NCI-H1930 (cell line): ENCODE measurements at places on chromosomes 11 and 22.

DNA sequence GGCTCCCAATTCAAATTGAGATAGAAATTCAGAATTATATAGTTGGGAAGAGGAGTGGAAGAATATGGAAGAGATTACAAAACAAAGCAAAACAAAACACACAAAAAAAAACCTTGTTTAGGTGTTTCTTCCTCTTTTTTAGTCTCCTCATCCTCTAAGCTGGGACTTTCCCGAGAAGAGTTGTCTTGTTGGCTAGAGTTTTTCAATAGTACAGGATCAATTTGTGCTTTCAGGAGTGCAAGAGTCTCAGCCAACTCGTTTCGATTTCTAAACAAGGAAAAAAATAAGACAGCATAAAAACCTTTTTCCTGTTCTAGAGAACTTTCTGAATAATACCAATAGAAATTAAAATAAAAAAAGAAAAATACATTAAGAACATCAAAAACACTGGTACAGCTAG lies 87.8 kb upstream of the CLNS1A start:
- DNase-seq, result no peak

DNA sequence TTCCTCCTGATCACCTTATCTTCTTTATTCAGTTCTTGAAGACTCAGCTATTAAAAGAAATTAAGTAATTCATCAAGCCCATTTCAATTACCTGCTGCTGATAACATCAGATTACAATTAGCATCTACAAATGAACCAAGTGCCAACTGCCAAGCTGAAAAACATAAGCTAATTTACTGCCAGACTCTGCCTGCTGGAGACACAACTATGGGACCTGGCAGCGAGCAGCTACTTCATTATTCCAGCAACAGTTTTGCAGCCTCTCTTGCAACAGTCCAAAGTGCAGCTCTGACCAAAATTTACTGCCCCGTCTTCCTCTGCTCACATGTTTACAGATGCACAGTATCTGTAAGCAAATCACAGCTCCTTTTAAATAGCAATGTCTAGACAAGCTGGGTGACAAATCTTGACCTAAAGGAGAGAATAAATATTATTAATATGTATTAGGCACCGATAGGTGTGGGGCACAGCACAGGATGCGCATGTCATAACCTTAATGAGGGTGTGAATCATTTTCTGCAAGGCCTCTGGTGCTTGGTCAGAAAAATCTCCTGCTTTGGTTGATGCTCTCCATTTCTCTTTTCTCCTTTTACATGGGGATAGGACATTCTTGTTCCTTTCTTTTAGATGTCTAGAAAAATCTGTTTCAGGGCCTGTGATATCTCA lies 232.2 kb upstream of the PITPNB start:
- no peak for DNase-seq

DNA sequence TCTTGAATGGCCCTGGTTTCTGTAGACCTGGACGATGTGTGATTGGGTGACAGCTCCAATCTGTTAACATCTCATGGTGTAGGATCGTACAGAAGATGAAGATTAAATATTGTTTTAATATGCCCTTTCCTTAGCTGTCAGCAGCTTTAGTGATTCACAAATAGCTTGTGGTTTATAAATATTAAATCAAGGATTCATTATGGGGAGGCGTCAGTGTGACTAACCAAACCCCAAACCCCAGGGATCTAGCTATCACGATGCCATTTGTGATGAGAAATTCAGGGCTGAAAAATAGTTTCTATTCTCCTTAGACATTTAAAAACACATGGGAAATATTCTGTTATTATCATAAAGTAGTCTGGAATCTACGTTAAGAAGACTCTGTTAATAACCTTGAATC lies 73.4 kb downstream of the NCAM1 start:
- DNase-seq, result no peak

DNA sequence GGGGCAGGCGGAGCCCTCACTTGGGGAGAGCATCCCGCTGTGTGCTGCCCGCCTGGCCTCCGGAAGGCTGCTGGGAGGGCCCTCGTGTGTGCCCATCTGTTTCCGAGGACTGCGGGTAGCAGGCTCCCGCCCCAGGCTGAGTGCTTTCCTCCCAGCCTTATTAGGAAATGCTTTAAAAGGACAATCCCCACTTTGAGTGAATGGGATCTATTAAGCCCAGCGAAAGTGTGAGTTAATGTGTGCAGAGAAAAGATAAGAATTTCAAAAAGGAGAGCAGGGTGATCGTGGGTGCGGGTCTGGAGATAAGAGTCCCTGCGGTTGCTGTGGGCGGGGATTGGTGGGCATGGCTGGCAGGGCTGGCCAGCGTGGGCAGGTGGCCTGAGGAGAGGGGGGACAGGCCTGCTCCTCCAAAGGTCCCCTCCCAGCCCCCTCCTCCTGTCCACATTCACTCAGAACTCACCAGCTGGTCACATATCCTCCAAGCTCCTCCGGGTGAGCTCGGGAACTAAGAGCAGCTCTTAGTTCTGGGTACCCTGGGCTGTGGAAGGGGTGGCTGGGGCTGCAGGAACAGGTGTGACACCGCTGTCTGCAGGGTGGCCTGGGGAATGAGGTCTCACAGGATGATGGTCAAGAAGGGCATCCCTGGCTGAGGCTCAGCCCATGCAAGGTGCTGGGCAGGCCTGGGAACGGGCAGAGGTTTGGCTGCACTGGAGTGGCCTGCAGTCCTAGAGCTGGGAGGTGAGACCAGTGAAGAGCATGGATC lies 1260.3 kb downstream of the BRD1 start:
- no peak for DNase-seq

DNA sequence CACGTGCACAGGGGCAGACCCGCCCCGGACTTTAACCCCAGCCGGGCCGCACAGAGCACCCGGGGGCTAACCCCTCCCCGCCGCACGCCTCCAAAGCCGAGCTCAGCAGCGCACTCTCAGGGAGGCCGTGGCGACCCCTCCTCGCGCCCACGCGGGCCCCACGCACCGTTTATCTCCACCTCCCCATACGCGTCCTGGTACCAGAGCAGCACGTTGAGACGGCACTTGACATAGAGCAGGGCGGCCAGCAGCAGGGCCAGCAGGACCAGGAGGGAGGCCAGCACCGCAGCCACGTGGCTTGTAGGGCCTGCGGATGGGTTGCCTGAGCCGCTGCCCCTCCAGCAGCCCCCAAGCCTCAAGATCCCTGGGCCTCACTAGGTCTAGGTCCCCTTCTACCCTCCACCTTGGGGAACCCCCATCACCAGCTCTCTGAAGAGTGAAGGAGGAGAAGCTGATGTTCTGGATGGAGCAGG lies 7.1 kb downstream of the SIGIRR start:
- no peak for DNase-seq
